ENCODE measurements at places on chromosomes 11 and 22.

DNA sequence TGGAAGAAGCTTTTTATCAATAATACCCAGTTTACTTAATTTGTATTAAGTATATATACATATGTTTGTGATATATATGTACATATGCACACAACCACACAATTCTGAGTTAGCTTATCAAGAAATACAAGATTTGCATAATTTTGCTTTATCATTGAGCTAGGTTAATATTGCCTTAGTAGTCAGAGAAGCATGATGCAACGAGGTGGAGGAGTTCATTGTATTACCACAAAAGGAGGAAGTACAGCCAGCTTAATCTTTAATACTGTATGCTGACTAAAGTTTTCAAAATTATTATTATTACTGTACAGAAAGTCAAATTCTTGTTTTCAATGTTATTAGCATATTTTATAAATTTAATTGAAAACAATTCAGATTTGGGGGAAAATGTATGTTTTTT is 278.4 kb upstream of the PDGFD start:
- DNase-seq = no peak

DNA sequence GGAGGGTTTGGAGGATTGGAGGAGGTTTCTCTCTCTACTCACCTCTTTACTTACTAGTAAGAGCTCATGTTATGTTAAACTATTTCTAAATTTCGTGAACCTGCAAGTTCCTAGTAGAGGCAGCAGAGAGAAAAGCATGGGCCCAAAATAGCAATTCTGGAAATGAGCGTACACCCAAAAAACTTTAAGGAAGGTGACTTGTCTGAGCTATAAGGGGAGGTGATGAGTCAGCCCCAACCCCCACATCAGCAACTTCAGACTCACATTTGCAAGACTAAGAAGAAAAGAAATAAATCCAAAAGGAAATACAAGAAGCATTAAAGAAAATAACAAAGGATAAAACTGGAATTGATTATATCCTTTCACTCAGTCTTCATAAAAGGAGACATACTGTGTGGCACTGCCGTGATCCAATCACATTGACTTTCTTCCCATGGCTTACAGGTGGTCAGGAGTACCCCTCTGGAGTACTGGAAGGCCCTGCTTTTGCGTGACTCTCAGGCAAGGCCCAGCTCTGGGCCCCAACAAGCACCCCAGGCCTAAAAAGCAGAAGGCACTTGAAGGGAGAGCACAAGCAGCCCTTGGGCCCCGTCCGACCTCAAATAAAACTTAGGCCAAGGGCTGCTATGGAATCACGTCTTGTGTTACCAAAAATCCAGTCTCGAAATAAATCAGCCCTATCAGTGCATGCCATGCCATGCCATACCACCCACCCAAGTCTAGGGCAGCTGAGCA is 14.3 kb downstream of the PACSIN2 start:
- DNase-seq = no peak

- DNase-seq = no peak
Observed at GRCh38 chr22:24066865-24067264, 55.8 kb downstream of the CABIN1 start.

DNA sequence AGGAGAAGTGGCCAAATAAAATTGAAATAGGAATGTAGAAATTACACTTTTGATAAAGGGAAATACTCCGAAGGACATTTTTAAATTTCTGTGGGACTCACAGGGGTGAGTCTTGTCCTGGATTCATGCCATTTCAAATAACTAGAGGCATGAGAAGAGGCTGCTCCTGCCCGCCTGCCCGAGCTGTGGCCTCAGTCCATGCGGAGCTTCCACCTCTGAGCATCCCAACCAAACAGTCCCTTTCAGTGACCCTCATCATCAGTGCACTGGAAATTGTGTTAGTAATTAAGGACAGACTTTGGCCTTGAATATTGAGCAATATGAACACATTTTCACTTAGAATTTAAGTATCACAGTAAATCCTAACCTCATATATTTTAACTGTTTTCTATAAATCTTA is 25.6 kb downstream of the GRIA4 start:
- DNase-seq = no peak

DNA sequence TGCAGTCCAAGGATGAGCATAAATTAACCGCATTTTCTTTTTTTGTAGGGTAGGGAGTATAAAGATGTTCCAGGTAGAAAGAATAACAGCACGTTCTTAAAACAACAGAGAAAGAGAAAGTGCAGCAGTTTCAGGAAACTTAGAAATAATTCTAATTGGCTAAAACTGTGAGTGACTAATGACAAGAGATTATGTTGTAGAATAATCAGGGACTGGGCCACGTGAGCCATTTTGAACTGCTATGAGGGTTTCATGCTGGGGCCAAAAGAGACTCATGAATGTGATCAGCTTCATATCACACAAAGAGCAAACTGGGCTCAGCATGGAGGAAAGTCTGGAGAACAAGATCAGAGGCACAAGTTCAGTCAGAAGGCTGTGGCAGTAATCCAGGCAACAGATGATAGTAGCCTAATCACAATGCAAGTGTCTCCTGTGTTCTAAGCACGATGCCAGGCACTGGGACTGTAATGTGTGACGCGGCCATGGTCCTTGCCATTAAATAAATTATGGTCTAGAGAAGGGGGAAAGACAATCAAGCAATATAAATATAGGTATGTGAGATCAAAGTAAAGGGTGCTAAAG is 17.9 kb downstream of the CWF19L2 start:
- no peak for DNase-seq

DNA sequence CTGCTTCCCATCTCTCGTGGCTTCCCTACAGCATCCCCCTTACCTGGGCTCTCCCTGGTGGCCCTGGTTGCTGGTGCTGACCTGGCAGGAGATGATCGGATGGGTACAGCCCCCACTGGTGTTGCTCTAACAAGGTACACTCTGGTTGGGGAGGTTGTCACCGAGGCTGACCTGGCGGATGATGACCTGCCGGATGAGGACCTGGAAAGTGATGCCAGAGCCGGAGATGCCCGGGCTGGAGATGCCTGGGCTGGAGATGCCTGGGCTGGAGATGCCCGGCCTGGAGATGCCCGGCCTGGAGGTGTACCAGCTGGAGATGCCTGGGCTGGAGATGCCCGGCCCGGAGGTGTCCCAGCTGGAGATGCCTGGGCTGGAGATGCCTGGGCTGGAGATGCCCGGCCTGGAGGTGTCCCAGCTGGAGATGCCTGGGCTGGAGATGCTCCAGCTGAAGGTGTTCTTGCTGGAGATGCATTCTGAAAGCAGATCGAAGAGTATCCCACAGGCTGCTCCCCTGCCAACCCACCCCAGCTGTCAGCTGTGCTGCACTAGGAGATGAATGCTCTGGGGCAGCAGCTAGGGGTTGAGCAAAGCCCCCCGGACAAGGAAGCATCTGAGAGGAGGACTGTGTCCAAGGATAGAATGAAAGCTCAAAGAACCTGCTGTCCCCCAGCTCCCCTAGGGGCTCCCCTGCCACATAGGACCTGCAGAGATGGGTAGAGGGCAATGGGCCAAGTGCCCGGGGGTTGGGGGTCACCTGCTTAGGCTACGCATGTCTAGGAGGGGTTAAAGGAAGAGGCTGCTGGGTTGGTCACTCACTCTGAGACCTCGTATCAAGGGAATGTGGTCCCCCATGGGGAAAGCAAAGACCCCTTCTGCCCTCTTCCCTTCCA is 10.6 kb downstream of the TMPRSS13 start:
- DNase-seq = peak; percentile 13

DNA sequence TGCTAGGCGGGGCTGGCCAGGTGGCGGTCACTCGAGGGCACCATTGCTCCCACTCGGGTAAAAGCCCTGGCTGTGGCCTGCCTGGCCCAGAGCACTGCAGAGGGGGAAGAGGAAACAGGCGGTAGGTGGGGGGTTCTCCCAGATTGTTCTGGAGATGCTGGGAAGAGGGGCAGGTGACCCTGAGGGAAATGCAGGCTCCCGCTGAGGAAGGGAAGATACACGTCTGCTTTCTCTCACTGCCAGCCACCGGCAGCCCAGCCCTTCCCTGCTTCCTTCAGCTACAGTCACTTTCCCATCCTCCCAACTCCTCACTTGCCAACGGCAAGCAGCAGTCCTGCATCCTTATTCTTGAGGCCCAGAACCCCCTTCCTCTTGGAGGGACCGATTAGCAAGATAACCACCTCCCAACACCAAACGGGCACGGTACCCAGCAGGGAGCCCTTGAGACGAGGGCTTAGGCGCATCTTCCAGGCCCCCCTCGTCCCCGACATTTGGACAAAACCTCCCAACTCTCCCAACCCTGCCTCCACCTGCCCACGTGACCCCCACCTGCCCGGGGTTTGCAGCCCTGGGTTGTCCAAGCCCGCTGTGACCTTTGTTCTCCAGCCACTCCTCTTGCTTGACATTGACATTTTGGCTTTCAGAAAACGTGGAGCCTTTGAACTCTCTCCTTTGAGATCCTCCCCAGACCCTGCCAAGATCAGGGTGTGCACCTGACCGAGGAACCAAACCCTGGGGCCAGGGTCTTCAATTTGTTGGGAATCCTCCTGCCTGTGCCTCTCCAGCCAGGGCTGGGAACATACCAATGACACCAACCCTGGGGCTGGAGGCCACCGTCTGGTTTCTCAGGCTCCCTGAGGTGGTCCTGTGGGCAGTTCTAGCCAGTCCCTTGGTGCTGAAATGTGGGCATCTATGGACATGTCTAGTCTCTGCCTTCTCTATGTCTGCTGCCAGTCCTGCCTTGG is 48.8 kb upstream of the TTLL12 start:
- DNase-seq = no peak

- no peak for DNase-seq
Observed at GRCh38 chr22:31241936-31242335, 29.8 kb downstream of the LIMK2 start.

DNA sequence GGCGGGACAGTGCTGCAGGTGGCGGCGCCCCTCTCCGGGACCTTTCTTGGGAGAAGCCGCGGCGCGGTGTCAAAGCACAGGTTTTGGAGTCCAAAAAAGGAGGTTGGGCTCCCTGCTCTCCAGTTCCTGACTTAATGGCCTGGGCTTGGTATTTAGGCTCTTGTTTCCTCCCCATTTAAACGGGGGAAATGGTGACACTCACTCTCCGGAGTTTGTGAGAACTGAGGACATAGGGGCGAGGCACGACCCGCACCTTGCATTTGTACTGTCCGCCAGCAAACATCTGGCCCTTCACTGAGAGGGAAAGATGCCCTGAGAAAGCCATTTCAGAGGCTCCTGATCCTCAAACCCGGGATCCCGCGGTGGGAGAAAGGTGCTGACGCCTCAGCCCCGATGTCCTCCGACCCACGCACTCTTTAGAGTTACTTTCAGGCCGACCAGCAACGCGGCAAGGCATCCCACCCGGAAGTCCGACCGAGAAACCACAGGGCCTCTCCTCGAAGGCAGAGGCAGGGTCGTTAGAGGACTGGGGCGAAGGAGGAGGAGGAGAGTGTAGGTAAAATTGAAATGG is 2.9 kb upstream of the WDR74 start:
- peak; percentile 66 for DNase-seq

GRCh38 chr11:7696424-7696823 is 9.9 kb downstream of the OVCH2 start:
- no peak for DNase-seq

- no peak for DNase-seq
Observed at GRCh38 chr22:36104435-36104834, 56.1 kb downstream of the APOL3 start.

GRCh38 chr11:83293457-83293774 is 7.2 kb upstream of the CCDC90B start:
- DNase-seq = no peak

DNA sequence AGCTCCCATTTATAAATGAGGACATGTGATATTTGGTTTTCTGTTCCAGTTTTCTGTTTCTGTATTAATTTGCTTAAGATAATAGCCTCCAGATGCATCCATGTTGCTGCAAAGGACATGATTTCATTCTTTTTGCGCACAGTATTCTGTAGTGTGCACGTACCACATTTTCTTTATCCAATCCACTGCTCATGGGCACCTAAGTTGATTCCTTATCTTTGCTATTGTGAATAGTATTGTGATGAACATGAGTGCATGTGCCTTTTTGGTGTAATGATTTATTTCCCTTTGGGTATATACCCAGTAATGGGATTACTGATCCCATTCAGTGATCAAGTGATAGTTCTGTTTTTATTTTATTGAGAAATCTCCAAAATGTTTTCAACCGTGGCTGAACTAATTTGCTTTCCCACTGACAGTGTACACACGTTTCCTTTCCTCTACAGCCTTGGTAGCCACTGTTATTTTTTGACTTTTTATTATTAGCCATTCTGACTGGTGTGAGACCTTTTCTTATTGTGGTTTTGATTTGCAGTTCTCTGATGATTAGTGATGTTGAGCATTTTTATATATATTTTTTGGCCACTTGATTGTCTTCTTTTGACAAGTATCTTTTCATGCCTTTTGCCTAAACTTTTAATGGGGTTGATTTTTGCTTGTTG is 226.0 kb upstream of the ANO3 start:
- no peak for DNase-seq

GRCh38 chr11:92867913-92868619 is 101.4 kb upstream of the MTNR1B start:
- DNase-seq = no peak

- no peak for DNase-seq
Observed at GRCh38 chr22:17137861-17138425, 16.8 kb upstream of the TMEM121B start.

DNA sequence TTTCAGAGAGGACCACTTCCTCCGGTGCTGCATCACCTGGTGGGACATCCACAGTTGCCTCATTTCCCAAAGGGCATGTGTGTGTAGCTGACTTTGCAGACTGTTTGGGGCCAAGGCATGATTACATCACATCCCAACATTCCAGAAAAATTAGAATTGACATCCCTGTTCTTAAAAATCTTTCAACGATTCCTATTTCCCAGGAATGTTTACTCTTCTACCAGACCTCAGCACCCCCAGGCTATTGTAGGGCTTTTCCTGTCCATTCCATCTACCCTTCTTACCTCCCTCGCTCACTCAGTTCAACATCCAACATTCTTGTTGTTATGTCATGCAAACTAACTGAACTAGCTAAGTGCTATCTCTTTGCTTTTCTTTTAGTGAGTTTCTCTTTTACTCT is 37.3 kb downstream of the PIWIL4 start:
- no peak for DNase-seq

DNA sequence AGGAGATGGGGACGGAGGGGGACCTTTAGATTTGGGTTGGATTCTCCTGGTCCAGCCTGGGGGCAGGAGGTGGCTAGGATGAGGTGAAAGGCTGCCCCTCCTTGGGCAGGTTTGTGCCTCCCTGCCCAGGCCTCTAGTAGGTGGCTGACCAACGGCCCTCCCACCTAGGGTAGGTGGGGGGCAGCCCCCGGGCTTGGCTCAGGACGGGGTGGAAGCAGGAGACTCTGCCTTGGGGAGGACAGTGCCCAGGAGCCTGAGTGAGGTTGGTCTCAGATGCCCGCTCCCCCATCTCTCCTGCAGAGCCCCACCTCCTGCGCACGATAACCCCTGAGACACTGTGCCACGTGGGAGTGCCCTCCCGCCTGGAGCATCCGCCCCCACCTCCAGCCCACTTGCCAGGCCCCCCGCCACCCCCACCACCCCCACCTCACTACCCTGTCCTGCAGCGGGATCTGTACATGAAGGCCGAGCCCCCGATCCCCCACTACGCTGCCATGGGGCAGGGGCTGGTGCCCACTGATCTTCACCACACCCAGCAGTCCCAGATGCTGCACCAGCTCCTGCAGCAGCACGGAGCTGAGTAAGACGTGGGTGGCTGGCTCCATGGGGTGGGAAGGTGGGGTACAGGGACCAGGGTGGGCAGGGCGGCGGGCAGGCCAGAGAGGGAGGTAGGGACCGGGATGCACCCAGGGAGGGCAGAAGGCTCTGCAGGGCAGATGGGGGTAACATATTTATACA is 17.7 kb downstream of the MYRF start:
- no peak for DNase-seq

GRCh38 chr11:68682531-68682961 is 1.8 kb upstream of the GAL start:
- DNase-seq = no peak

GRCh38 chr11:60165951-60166350 is 16.9 kb downstream of the MS4A6A start:
- DNase-seq = no peak

- no peak for DNase-seq
Observed at GRCh38 chr11:46243796-46244109, 33.7 kb upstream of the CREB3L1 start.
